ENCODE measurements at places on chromosomes 1 and 21.

DNA sequence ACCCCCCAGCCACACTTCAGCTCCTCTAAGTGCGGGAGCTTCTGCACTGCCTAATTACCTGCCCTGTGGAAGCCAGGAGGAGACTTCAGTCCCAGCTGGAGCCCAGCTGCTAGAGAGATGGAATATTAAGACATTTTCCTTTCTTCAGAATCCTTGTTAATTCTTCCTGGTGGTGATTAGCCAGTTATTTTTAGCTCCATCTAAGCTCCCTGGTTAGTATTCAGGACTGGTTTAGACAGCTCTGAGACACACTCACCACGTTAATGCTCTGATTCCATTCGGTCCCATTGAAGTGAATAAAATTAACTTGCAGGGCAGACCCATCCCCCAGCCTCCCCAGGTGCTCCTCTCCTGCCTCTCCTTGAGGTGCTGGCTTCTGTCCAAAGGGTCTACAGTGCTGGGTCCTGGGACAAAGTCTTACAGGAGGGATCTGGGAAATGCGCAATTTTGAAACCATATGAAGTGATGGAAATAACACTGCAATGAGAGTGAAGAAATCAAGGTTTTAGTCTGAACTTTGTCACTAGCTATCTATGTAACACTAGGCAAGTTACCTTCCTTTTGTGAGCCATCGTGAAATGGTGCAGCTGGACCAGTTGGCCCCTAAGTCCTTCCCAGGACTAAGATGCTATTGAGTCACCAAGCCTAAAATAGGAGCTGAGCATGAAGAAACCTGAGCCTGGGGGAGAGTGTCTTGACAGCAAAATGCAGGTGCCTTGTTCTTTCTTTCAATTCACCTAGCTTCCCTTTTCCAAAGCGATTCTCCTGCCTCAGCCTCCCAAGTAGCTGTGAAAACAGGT lies 117.4 kb upstream of the ATP1A1 start:
- DNase-seq: no peak

GRCh38 chr1:90835661-90836344 lies 118.7 kb upstream of the BARHL2 start:
- no peak for DNase-seq

DNA sequence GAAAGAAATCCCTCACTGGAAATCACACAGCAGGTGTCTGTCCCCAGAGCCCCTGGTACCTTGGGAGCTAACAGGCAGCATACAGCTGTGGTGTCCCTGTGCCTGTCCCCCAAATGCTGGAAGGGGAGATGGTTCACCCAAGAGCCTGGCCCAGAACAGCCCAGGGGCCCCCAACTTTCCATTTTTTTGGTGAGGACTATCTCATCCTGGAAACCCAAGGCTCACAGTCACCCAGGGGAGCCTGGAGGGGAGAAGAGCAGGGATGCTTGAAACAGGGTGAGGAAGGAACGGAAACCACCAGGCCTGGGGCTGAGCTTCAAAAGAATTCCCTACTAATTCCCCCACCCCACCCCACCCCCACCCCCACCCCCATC lies 3.6 kb downstream of the SDC3 start:
- DNase-seq: no peak

GRCh38 chr1:209929751-209930150 lies 8.3 kb upstream of the SYT14 start:
- DNase-seq: no peak

- no peak for DNase-seq
Measured at GRCh38 chr21:29194342-29194741, 63.9 kb downstream of the MAP3K7CL start.

DNA sequence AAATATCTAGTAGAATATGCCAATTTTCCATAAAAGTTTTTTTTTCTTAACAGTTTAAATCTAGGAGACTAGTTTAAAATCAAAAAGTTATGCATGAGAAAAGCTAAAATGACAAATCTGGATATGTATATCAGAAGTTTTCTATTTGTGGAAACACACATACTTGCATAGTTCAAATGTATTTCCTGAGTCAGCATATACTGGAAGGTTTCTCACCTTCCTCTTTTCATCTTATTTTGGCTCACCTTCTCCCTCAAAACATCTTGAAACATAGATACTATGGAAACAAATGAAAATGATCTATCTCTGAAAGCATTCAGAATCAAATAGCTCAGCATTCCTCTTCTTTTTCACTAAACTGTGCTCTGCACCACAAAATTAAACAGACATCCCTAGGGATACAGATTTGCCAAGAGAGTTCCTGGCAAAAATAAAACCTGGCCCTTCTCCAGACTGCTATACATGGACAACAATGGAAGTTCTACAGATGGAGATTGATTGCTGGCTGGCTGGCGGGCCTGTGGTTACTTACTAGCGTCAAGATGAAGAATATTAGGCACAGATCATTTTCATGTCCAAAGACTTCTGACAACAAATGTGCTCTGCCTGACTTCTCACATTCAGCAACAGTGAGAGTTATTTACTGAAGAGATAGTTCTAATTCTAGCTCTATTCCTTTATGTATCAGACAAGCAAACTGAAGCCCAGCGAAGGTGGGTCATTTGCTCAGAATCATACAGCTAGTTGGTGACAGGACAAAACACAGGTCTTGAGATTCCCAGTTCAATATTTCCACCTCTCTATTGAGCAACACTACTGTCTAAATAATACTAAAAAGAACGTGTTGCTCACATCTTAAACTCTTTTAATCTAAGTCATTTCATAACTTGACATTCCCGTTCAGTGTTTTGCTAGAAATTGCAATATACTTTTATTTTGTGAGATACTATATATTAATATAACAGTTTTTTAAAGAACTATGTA lies 26.6 kb downstream of the DIPK1A start:
- no peak for DNase-seq

- no peak for DNase-seq
Measured at GRCh38 chr1:24362982-24363614, 43.9 kb downstream of the GRHL3 start.

- DNase-seq: peak; percentile 24
Measured at GRCh38 chr21:17802572-17802971, 16.6 kb downstream of the C21orf91 start.

GRCh38 chr21:39523915-39524314 lies 72.1 kb downstream of the SH3BGR start:
- no peak for DNase-seq

- no peak for DNase-seq
Measured at GRCh38 chr1:27257155-27257554, 22.7 kb downstream of the WDTC1 start.

DNA sequence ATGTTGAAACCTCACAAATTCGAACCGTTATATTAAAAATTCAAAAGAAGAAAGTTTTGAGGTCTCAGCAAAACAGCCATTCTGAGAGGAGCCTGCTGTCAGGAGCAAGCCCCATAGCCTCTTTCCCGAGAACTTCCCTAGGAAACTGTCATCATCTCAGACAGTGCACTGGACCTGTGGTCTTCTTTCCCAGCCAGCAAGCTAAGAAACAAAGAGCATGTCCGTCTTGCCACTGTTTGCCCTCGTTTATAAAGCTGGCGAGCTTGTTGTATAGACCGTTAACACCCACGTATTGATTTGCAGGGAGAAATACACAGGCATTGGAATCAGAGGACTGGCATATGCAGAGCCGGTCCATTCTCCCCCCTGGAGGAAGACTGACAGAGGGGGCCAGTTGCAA lies 407.0 kb downstream of the NPHP4 start:
- no peak for DNase-seq

DNA sequence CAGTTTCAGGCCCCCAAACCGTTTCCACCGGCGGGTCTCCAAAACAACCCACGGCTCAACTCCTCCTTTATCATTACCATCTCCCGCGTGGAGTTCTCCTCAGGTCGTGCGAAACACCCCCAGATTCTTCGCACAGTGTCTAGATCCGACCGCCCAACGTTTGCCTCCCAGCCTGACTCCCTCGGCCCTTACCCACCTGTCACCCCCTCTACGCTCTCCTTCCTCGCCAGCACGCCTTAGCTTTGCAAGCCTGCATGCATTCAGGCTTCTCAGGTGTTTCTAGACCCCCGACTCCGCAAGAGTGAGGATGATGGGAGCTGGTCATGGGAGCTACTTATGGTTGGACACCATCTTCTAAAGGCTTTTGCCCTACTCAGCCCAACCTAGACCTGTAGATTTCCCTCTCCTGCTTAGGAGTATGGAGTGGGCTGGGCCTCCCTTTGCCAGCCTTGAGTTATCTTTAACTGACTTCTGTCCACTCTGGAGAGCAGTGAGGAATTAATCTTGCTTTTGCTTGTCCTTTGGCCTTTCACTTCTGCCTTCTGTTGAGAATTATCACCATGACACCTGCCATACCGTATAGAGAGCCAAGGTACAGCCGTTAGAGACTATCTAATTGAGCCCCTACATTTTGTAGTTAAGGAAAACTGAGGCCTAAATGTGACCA lies 865 bp downstream of the ATP5IF1 start:
- DNase-seq: no peak

DNA sequence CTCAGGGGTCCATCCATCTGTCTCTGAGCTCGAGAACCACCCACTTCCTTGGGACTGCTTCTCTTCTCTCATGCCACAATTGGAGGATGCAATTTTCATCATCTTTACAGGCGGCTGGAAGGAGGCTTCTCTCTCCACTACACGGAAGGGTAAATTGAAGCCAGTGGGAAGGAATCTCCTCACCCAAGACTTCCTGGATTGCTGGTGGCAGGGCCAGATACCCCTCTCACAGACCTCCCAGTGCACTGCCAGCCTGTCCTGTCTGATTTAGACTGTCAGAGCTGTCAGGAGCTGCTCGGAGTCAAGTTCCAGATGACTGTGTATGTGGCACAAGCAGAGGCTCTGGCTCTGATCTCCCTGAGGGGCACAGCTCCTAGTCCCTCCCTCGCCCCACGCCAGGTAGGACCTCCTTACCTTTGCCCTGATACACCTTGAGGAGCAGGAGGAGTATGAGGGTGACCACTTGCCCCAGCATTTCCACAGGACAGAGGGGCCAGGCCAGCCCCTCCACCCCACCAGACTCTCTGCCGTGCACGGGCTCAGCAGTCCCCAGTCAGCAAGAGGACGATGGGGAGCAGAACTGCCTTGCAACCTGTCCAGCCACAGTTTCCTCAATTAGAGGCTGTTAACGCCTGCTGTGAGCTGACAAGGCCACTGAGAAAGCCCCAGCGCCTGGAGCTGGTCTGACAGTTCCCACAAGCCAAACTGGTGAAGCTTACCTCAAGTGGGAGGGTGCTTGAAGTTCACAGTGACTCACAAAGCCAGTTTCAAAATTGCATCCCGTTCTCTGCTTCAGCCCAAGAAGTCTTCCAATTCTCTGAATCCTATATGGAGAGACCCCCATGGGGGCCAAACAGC lies at the start of gene CD244:
CD244 (minus strand) TSS at position 685 of the 858 bp plus-strand sequence; CDS start at position 475, 210 bp downstream.
- DNase-seq: no peak

DNA sequence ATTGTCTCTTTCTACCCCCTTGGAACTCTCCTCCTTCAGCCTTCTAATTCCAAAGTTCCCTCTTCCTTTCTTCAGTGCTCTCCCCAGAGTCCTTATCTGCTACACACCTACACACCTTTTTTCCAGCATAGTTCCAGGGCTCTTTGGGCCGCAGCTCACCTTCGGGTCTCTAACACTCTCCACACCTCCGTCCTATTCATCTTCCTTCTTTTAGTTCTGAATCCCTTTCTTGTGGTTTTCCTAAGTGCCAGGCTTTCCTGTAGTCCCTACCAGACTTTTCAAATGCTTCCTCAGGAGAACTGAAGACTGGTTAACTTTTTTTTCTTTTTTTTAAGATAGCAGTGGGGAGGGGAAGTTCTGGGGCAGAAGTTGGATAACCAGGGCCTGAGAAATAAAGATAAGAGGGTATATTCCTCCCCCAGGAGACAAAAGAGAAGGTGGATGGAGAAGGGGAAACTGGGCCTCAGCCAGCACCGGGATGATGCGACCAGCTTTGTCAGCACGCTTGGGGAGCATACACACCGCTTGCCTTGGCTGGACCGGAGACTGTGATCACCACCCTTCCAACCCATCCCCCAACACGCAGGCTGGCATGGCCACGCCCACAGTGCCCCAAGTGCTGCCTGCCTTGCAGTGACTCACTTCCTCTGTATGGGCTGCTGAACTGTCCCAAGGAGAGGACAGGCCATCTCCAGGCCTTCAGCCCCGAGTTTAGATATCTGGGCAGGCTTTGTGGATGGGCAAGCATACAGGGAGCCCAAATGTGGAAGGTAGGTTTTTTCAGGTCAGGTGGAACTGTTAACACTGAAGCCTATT lies 2.5 kb upstream of the CERS2 start:
- DNase-seq: no peak

GRCh38 chr1:39795651-39796050 lies 7.0 kb upstream of the BMP8B start:
- no peak for DNase-seq

GRCh38 chr1:1307261-1307922 lies 338 bp downstream of the ACAP3 start:
- DNase-seq: no peak

GRCh38 chr1:165212229-165212628 lies 144.3 kb downstream of the LMX1A start:
- no peak for DNase-seq

GRCh38 chr1:6911974-6912373 lies 126.7 kb downstream of the CAMTA1 start:
- no peak for DNase-seq

DNA sequence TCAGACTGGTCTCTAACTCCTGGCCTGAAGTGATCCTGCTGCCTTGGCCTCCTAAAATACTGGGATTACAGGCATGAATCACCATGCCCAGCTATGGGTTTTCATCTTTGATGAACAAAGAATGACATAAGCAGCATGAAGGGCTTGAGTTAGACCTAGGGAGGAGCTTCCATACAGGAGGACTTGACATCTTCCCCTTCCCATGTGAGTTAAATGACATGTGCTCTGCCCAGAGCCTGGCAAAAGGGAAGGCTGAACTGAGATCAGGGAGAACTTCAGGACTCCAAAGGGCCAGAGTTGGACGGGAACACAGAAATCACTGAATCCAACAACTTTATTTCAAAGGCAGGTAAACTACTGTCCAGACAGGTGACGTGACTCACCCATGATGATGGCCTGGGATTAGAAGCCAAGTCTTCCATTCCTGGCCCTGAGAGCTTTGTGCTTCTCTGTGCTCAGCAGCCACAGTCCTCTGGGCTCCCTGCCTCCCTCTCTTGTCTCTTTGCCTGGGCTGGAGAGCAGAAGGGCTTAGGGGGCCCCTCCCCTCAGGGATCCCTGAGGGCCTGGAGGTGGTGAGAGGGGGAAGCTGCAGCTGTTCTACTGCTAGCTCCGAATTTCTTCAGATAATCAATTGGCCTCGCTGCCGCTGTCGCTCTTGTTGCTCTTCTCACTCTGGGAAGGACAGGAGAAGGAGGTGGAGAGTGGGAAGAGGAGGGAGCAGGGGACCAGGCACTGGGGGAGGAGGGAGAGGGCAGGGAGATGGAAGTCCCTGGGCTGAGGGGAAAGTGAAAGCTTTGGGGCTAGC lies 7.6 kb downstream of the NHLH1 start:
- DNase-seq: no peak
